ENCODE measurements at places on chromosomes 3 and 15.

DNA sequence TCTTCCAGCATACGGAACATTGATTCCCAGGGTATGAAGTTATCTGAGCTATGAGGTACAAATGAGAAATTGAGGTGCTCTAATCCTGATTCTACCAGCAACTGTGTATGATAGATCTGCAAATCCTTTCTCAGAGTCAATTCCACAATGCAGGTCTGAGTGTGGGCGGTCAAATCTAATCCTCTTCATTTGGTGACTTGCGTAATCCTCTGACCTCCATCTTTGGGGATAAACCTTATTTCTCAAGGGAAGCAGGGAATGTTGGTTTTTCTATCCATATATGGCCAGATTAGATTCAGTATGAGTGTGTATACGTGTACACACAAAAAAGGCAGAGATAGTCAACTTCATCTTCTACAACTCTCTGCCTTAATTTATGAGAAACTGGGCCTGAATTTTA, 348.4 kb upstream of the IL12A start:
- no peak for DNase-seq

GRCh38 chr15:73858062-73858461, 15.3 kb upstream of the TBC1D21 start:
- DNase-seq = no peak

DNA sequence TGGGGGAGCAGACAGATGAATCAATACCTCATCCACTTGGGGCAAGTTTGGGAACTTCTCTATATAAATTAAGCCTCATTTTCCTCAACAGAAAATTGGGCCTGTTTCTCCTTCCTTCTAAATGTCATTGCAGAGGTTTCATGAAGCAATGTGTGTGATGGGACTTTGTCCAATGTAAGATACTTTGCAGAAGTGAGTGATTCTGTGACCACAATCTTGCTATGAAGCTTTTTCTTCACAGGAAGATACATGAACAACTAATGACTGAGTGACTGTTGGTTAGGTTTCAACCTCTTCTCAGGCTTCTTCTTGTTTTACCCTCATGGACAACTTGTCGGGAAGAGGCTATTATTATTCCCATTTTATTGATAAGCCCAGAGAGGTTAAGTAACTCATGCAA, 11.0 kb downstream of the TMEM45A start:
- DNase-seq = no peak

GRCh38 chr3:71803248-71803647, 18.3 kb upstream of the PROK2 start:
- DNase-seq = no peak

GRCh38 chr3:89032346-89033013, 74.9 kb upstream of the EPHA3 start:
- no peak for DNase-seq

DNA sequence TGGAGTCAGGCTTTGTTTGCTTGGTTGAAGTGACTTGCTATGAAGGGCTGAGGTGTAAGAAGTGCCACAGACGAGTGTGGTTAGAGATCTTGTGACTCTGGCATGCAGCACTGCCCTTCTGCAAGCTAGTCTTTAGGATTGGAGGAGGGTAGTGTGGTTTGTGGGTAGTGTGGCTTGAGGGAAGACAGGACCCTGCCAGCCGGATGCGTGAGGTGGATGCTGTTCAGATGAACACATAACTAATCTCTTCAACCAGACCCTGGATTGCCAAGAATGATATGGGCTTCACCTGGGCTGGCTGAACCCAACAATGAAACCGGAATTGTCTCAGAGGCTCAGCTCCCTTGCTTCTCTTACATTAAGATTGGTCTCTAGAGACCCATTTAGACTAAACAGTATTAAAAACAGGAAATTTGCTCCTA, 32.7 kb downstream of the STARD9 start:
- DNase-seq = peak; percentile 9

- DNase-seq = no peak
Measured at GRCh38 chr3:19250959-19251610, 102.8 kb downstream of the KCNH8 start.

DNA sequence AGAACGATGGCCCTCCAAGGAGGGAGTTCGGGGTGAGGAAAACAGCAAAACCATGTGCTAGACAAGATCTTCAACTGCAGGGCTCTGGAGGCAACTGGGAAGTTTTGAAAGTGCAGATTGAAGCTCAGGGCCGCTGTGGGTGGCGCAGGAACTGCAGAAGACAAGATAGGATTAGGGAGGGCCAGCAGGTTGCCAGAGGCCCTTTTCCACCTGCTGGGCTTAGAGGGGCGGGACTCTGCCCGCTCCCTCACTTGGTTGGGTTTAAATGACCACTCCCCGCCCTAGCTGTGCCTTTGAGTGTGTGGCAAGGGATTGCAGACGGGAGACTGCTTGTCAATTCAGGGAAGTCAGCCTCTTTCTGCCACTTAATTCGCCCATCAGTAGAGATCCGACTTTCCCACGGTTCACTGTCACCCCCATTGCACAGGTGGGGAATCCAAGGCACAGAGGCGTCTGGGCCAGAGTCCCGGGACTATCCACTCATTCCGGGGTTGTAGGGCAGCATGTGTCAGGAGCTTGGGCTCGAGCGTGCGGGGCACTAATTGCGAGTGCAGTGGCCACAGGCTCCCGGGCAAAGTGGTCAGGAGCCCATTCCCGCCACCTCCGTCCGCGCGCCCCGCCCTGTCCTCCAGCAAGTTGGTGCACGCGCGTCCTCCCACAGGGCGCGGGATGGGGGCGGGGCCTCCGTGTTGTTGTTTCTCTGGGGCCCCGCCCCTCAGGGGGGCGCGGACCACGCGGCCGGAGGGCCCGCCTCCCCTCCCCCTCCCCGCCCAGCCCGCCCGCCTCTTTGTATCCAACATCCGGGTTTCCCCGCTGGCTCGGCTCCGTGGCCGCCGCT, at the start of gene ACVR2B:
TSS of gene ACVR2B (plus strand) at position 816 of the 838 bp plus-strand sequence. CDS start 433 bp downstream, outside the sequence.
- peak; percentile 35 for DNase-seq

DNA sequence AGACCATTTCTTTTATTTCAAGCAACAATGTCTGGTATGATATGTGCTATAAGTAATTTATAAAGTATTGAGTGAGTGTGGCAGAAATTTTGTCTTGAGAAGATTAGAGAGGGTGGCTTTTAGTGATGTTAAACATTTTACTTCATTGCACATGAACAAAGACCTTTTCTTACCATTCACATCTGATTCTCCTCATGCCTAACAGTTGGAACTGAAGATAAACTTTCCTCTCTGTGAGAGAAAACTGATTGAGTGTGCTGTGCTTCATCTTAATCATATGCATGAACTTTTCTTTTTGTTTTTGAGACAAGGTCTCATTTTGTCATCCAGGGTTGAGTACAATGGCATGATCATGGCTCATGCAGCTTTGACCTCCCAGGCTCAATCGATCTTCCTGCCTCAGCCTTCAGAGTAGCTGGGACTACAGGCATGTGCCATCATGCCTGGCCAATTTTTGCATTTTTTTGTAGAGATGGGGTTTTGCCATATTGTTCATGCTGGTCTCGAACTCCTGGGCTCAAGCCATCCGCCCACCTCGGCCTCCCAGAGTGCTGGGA, 377.7 kb upstream of the GOLIM4 start:
- no peak for DNase-seq

DNA sequence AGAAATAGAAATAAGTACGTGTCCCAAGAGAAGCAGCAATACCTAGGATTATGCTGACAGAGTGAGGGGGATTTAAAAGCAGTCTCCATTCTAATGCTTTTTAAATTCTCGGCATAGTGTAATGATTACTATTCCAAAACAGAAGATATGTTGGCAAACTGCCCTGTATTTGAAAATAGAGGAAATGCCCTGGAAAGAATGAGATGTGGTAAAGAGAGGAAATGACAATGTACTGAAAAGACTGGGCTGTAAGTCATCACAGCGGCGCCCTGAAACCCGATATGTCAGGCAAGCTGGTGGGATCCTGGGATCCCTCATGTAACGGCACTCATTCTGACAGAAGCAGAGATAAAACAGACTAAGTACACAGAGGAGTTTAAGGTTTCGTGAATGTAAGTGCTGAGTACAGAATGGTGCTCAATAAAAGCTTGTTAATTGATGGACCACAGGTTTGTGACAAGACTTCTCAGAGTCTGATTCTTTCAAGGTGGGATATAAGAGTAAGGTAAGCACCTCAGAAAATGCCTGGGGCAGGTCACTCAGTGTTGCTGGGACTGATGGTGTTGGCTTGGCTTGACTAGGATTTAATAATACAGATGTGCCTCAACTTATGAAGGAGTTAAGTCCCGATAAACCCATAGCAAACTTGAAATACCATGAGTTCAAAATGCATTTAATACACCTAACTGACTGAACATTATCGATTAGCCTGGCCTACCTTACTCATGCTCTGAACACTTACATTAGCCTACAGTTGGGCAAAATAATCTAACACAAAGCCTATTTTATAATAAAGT, 91.4 kb downstream of the NFKBIZ start:
- no peak for DNase-seq

GRCh38 chr15:63576441-63576840, 20.7 kb upstream of the FBXL22 start:
- DNase-seq = no peak

- no peak for DNase-seq
Measured at GRCh38 chr3:18075799-18076198, 333.4 kb upstream of the TBC1D5 start.

- DNase-seq = no peak
Measured at GRCh38 chr15:31597466-31597865, 270.8 kb downstream of the KLF13 start.

- DNase-seq = no peak
Measured at GRCh38 chr3:154936196-154936595, 143.9 kb upstream of the MME start.

DNA sequence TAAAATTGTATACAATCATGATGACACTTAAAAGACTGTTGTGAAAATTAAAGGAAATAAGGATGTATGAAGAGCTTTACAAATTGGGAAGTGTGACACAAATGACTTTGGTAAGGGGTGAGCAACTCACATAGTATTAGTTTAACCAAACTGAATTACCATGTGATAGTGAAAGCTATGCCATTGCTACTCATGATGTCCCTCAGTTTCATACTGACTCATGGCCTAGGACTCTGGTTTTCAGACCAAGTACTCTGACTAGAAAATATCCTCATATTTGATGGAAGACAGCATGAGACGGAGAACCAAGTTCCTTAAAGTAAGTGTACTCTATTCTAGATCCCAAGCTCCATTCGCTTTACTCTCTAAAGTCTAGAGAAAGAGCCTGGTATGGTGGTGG, 203.2 kb upstream of the ICE2 start:
- no peak for DNase-seq

DNA sequence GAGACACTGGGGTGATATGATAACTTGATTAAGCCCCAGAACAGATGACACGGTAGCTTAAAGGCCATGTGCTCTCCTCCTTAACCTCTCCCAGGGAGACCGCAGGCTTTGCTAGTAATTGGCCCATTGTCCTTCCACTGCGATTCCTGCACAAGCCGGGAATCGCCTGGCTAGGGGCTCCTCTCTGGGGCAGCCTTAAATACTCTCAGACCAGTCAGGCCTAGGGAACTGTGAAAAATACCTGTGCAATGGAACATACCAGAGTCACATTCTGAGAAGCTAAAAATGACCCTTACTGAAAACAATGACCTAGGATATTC, 56.3 kb downstream of the CPN2 start:
- DNase-seq = no peak

DNA sequence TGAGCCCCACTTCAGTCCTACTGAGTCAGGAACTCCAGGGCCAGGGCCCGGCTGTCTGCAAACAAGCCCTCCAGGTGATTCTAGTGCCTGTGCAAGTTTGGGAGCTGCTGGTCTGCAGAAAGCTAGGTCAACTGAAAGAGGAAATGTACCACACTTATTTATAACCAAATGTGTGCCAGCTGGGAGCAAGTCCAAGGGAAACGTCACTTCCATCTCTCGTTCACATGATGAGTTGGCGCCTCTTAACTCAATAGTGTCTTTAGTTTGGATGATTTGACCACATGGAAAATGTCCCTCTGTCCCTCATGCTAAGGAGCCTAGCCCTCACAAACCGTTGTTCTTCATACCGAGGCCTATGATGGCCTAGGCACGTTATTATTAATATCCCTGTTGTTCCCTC, 43.2 kb downstream of the GOLGA8S start:
- no peak for DNase-seq

GRCh38 chr3:53320697-53321096, 26.6 kb downstream of the DCP1A start:
- DNase-seq = no peak

DNA sequence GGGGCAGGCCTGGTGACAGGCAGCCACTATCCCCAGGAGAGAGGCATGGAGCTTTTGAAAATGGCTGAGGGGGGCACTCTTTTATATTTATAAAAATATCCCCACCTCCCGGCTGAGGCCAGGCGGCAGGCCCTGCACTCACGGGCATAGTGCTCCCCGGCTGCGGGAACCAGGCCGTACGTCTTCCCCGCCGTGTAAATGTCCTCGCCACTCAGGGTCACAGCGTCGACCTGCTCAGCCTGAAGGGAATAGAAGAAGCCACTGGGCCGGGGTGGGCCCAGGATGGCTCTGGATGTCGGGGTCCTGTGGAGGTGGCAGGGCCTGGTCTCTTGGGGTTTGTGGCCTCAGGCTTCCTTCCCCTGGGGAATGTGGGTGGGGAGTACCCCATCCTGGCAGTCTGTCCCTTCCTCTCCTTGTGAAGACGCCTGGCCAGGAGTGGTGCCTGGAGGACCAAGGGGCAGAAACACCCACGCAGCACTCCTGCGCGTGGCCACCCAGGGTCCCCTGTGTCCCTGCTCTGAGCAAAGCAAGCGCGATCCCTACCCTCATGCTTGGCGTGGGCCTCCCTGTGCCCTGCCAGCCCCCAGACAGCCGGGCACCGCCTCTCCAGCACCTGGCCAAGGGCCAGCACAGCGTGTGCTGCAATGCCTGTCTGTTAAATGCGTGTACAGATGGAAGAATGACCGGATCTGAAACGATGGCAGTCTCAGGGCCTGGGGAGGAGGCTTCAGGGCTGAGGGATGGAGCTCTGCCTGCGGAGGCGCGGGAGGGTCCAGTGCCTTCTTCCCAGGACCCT, 18.9 kb downstream of the MELTF start:
- no peak for DNase-seq

GRCh38 chr3:117916839-117917238, 1117.8 kb downstream of the IGSF11 start:
- DNase-seq = no peak
